ENCODE measurements at places on chromosomes 2 and 18. TPM values are rescaled to one million over a fixed set of nuclear protein-coding genes. Genes with fewer than 3 reads are reported as not detected.

MTLN gene
- total RNA-seq = 86.5 TPM

MYO1B gene
- total RNA-seq = 42.4 TPM

GBX2 gene
- total RNA-seq = 0.89 TPM

MEP1B gene
- not detected for total RNA-seq
